ENCODE measurements at places on chromosomes 11 and 22.

DNA sequence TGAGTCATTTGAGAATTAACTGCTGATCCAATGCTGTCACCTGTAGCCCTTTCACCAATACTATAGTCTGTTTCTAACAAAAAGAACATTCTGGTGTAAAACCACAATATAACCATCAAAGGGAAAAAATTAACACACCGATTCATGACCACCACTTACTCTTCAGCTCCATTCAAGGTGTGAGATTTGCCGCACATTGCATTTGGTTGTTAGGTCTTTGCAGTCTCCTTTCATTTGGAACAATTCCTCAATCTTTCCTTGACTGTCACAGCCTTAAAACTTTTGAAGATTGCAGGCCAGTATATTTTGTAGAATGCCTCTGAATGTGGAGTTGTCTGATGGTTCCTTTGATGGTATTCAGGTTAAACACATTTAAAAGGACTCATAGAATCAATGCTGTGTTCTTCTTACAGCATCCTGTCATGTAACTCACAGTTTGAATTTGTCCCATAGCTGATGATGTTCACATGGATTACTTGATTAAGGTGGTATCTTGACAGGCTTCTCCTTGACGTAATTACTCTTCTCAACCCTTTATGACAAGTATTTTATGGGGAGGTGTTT, 63.6 kb downstream of the TNRC6B start:
- DNase-seq = no peak

GRCh38 chr11:116242006-116242405, 530.8 kb downstream of the BUD13 start:
- DNase-seq = no peak

- no peak for DNase-seq
Measured at GRCh38 chr22:30867746-30868662, 100.6 kb downstream of the MORC2 start.

DNA sequence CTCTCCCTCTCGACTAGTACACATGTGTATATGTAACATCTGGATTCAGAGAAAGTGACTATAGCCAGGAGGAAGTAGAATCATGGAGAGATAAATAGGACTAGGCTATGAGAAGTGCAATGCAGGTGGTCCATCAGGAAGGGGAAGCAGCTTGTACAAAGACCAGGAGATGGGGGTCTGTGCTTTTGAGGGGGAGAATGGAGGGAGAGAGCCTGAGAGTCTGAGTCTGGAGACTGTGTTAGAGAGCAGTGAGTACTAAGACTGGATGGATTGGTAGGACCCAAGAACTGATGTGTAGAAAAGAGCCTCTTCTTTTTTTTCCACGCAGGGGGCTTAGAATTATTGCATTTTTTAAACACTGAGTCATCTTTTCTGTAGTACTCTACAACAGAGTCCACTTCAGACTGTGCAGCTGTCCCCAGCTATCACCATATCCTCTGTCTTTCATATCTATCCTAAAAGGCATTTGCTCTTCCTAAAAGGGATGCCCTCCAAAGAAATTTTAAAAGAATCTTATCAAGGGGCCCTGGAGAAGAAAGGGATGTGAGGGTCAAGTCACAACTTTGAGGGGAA, 80.4 kb downstream of the BDNF start:
- DNase-seq = no peak

GRCh38 chr11:108221371-108221770, 1.1 kb downstream of the NPAT start:
- no peak for DNase-seq

DNA sequence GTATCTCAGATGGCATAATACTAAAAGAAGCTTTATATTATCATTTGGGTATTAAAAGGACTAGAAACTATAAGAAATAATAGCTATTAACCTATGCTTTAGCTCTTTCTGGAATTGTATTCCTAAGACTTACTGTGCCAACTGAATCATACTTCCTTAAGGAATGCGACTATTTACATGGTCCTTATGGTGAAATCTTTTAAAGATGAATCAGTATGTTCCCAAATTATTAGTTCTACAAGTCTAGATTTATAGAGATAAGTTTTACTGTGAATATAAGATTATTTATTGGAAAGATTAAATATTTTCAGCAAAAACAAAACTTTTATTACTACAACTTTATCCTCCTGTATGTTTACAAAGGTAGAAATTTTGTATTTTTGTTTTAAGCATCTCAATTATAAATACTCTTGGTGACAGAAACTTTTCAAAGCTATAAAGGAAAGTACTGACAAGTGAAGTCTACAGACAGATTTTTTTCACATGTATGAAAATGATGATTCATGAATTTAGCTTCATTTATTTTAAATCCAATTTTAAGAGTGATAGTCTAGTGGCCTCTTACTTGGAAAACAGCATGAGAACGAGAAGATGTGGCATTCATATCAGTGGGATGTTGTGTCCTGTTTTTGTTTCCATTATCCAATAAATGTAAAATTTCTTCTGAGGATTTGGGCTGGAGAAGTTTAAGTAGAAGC, 17.8 kb downstream of the KIF18A start:
- DNase-seq = no peak

DNA sequence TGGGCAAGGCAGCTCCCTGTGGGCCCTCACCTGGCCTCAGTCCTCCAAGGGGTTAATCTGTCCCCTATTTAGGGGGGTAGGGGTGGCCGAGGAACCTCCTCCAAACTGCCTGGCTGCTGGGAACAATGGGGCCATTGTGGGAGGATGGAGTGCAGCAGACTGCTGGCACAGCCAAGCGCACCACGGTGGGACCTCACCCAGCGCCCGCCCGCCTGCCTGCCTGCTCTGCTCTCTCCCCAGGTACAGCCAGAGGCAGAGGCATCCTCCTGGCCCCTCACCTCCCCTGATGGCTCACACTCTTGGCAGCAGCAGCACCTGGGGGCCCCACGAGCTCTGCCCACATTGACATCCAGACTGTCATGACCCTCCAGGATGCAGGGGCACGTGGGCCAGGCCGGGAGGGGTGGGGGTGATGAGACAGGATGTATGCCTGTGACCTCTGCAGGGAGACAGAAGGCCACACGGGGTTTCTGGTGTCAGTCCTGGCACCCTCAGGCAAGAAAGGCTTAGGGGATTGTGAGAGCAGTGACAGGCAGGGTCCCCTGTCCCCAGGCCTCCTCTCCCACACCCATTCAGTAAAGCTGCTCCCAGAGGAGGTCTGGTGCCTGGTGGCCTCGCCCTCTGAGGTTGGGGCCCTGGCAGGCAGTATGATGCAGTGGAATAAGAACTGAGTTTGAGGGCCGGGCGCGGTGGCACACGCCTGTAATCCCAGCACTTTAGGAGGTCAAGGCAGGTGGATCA, 11.4 kb downstream of the BCL9L start:
- no peak for DNase-seq

DNA sequence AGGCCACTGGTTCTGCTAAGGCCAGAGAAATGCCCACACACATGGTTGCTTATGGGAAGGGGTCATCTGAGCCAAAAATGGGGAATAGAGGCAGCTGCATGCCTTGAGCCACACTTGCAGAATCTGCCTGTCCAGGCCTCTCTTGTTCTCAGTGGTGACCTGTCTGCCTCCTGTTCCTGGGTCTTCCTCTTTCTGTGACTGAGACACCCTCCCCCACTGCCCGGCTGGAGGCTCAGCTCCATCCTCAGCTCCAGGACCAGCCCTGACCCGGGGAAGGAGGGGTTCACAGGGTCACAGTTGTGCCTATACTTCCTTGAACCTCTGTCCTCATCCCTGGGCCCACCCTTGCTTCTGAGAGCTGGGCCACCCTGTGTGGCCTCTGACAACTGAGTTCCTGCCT, 52.3 kb downstream of the CSF2RB start:
- peak; percentile 64 for DNase-seq

Measured in suppressor macrophage treated with lipopolysaccharide for 1 hour (primary cell).